ENCODE measurements at places on chromosomes 6 and 20. TPM values are rescaled to one million over a fixed set of nuclear protein-coding genes. Genes with fewer than 3 reads are reported as not detected.

C6orf15 gene
- total RNA-seq, result not detected

SYNCRIP gene
- 283 TPM for total RNA-seq

HDGFL1 gene
- not detected for total RNA-seq

- no peak for DNase-seq
Measured at GRCh38 chr6:49550492-49551077, at the start of gene C6orf141. Gene C6orf141 (plus strand): TSS chr6:49550668. CDS start chr6:49550793, 125 bp downstream.

DNA sequence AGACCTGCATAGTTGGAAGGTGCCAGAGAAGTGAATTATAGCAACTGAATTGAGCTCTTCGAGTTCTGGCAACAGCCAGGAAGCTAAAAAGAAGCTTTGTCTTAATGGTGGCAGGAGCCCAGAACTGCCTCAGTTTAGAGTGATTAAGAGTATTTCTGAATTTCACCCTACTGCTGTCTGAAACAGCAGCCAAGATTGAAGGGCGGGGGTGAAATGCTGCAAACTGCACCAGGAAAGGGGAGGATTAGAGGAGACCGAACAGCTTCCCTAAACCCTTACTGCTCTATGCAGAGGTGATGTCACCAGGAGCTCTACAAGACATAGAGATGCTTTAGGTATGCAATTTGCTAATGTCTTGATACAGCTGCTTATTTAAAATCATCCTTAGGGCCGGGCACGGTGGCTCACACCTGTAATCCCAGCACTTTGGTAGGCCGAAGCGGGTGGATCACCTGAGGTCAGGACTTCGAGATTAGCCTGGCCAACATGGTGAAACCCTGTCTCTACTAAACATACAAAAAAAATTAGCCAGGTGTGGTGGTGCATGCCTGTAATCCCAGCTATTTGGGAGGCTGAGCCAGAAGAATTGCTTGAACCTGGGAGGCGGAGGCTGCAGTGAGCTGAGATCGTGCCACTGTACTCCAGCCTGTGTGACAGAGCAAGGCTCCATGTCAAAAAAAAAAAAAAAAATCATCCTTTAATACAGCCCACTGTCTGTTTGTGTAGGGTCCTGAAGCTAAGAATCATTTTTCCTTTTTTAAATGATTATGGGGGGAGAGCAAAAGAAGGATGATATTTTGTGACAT is 91.7 kb upstream of the IYD start:
- no peak for DNase-seq

DNA sequence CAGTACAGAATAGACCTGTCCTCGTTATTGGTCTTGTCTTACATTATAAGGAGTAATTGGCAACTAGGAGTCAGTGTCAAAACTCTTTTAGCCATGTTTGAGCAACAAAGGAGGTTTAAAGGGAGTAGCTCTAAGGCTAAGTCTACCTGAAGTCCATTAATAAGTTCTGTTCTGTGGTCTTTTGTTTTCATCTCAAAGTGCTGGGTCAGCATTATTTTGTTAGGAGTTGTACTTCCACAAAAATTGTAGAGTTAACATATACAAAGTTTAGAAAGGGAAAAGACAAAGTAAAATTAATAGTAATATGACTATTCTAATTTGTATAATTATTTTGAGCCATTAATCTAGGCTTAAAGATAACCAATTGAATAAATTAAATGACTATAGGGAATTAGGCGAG is 12.7 kb upstream of the SENP6 start:
- DNase-seq, result no peak

DNA sequence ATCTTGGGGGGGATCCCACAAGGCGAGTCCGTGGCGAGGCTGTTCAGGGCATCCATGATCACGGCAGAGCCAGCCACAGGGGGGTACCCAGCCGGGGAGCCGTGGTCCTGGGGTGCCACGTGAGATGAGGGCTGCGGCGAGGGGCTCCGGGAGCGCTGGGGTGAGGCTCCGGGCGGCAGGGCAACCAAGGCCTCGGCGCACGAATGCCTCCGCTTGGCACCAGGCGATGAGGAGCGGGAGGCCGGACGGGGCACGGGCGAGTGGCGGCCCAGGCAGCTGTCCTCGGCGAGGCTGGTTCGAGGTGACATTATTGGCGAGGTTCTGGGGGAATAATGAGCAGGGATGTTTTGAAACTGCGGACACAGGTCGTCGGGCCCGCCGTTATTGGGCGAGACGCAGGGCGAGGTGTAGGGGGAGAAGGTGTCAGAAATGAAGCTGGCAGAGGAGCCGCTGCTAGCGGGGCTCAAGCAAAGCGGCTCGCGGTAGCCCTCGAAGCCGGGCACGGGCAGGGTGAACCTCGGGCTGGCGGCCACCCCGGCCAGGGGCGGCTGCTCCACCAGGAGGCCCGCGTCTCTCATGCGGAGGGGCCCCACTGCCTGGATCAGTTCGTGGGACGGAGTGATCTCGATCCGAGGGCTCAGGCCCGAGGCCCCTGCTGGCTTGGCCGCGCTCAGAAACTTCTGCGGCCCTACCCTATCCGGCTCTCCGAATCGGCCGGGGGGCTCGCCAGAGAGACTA is 19.1 kb downstream of the NFATC2 start:
- no peak for DNase-seq

GRCh38 chr6:140774080-140774505 is 1358.6 kb upstream of the GJE1 start:
- no peak for DNase-seq

DNA sequence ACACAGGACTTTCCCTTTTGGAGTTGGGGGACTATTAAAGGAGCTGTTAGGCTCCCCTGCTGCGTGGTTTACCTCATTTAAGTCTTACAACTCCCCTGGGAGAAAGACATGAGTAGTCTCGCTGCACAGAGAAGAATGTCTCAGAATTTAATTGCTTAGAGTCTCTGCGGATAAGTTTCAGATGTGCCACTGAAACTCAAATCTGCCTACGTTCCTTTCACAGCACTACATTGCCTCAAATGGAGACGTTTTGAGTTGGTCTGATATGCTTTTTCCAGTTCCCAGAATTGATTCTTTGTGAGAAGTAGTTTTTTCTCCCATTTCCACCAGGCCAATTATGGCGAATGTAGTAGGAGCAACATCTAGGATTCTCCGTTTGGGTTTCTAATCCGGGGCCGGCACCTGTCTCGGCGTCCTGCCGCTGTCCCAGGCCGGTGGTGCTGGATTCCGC is 532 bp upstream of the SLC35F1 start:
- no peak for DNase-seq

DNA sequence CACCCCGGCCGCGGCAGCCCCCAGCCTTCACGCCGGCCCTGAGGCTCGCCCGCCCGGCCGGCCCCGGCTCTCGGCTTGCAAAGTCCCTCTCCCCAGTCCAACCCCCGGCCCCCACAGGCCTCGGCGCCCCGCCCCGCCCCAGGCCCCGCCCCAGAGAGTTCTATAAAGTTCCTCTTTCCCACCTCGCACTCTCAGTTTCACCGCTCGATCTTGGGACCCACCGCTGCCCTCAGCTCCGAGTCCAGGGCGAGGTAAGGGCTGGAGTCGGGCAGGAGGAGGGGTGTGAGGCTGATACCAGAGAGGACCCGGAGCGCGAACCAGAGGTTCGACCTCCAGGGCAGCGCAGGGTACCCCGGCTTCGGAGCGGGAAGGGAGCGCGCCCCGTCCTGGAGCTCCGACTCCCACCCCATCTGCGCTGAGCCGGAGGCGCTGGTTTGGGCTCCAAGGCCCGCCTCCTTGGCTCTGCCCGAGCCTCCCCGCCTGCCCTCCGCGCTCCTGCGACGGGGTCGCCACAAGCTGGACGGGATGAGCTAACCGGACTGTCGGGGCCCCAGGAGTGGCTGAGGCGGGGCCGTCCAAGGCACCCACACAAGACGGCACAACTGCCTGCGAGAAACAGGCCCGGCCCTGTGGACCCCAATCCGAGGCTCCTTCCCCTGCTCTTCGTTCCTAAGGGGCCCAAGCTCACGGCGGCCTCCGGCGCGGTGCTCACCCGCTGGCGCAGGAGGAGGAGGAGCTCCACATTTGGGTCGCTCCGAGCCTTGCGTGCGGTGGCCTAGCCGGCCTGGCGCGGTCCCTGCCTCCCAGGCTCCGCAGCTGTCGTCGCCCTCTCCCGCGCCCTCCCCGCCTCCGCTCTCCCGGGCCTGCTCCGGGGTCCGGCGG is at the start of gene IRF4:
IRF4 (plus strand) TSS at position 194 of the 882 bp plus-strand sequence. CDS start 1,401 bp downstream, outside the sequence.
- peak; percentile 84 for DNase-seq

DNA sequence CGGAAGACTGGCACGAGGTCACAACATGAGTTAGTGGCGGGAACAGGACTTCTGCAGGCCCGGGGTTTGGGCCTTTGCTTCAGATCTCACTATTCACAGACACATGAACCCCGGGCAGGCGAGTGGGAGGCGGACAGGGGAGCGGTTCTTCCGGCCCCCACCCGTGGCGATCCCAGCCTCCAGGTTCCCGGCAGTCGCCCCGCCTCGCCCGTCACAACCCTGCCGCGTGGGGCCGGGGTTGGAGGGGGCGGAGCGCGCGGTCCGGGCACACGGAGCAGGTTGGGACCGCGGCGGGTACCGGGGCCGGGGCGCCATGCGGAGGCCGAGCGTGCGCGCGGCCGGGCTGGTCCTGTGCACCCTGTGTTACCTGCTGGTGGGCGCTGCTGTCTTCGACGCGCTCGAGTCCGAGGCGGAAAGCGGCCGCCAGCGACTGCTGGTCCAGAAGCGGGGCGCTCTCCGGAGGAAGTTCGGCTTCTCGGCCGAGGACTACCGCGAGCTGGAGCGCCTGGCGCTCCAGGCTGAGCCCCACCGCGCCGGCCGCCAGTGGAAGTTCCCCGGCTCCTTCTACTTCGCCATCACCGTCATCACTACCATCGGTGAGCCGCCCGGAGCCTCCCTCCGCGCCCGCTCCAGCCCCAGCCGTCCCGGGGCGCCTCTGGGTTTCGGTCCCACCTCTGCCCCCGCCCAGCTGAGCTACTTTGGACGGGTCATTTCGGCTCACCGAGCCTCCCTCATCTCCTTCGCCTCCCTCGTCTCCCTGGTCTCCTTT is at the start of gene KCNK15:
KCNK15 (plus strand) TSS at position 268 of the 769 bp plus-strand sequence; CDS start at position 314, 46 bp downstream.
- peak; percentile 38 for DNase-seq

GRCh38 chr6:79076160-79076559 is 1.9 kb downstream of the PHIP start:
- no peak for DNase-seq

All from activated T-cell treated with anti-CD3 and anti-CD28 coated beads, Interleukin-2, amount 50 U/mL, for 4 hours (primary cell).